ENCODE measurements at places on chromosomes 11 and 22.

DNA sequence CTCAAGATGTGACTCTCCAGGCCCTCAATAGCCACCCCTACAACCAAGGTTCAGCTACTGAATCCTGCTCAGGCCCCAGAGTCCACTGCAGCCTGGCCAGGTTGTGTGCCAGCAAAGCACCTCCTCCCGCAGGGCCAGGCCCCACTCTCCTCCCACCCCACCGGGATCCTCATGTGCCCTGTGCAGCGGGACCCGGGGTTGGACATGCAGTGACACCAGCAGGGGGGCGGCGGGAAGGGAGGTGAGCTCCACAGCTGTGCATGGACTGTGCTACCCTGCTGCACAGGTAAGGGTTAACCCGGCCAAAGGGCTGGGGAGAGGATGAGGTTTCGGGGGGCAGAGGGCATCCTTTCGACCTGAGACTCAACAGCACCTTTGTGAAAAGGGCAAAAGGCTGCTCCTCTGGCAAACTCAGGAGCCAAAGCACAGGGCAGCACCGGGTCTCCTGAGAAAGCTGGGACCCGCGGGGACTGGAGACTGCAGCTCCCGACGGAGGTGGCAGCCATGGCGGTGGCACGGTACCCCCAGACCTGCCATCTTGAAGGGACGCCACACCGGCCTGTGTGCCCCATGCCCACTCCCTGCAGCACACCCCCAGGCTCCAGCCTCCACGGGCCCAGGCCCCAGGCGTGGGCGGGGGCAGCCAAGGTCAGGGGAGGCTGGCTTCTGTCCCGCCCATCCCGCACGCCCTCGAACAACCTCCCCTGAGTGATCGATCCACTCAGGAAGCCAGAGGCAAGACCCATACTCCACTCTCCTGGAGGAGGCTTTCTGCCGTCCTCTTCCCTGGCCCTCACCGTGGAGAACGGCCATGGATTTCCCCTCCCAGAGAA, 10.6 kb downstream of the PLXNB2 start:
- DNase-seq = no peak

DNA sequence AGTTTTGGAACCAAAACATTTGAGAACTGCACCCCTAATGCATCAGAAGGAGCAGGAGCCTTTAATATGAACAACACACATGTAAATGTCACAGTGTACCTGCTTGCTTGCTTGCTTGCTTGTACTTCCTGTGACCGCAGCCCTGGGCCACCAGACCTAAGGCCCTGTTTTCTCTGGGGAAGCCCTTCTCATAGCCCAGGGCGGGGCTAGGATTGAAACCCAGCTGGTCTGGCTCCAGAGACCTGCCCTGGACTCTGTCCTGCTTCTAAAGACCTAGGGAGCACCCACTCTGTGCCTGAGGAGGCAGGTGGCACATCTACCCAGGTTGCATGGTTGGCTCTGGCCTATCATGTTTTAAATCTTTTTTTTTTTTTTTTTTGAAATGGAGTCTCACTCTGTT, 7.6 kb upstream of the MCM5 start:
- DNase-seq = no peak

DNA sequence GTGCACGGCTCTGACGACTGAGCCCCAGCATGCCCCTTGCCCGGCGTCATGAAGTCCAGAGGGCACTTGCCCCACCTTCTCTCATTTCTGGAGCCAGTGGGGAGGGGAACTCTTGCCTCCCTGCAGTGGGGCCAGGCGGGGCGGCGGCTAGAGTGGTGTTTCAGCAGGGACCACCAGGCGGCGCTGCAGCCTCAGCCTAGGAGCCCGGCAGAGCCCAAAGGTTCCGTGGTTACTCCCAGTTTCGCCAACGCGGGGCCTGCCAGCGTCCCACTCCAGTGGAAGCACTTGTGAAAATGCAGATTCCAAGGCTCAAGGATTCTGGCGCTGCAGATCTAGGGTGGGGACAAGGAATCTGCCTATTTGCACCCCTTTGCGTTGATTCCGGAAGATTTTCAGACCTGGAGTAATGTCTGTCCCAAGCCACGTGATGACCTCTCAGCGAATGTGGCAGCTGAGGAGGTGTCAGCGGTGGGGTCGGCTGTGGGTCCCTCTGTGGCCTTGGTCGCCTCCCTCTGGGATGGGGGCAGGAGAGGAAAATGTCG, 55.7 kb downstream of the CD82 start:
- DNase-seq = peak; percentile 29

- no peak for DNase-seq
These were observed 64.8 kb downstream of the TENM4 start for GRCh38 chr11:79375818-79376550.

- DNase-seq = no peak
These were observed 84.0 kb downstream of the SLC36A4 start for GRCh38 chr11:93113824-93114223.

GRCh38 chr22:25487508-25487907, 77.0 kb upstream of the GRK3 start:
- no peak for DNase-seq

- no peak for DNase-seq
These were observed 14.5 kb downstream of the ACP2 start for GRCh38 chr11:47233989-47234668.

DNA sequence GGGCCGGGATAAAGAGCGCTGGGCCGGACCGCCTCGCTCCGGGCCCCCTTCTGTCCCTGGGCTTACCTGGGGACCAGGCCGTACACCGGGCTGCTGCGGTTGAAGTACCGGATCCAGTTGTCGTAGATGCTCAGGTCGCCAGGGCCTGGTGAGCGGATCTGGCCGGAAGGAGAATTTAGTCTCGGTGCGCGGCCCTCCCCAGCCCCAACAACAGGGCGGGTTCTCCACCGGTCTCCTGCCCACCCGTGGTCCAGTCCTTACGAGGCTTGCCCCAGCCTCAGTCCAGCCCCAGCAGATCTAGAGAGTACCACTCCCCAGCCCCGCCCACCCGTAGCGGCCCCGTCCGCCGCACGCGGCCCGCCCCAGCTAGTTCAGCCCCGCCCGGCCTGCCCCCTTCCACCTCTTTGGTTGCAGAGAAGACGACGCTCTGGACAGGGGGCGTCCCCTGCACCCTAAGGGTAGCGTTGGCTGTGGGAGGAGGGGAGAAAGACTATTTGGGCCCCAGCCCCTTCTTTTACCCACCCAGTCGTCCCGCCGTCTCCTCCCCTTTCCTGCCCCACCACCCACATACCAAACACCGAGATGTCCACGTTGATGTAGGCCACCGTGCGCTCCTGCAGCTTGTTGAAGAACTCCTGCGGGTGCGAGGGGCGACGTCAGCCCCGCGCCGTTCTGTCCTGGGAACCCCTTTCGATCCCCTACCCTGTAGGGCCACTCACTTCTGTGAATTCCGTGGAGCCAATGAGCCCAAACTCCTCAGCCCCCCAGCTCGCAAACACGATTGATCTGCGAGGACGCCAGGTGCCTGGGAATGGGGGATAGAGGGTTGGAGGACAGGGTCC, 6.8 kb downstream of the SAC3D1 start:
- DNase-seq = peak; percentile 5

GRCh38 chr11:134048028-134048427, 20.8 kb upstream of the JAM3 start:
- DNase-seq = no peak

- DNase-seq = no peak
These were observed 45.5 kb downstream of the PIWIL3 start for GRCh38 chr22:24728790-24729637.

- no peak for DNase-seq
These were observed 119.8 kb upstream of the SORL1-AS1 start for GRCh38 chr11:121572571-121573059.

GRCh38 chr22:31120230-31120629, 2.5 kb upstream of the INPP5J start:
- DNase-seq = no peak

- DNase-seq = no peak
These were observed 4.5 kb upstream of the TPP1 start for GRCh38 chr11:6623391-6624363.

DNA sequence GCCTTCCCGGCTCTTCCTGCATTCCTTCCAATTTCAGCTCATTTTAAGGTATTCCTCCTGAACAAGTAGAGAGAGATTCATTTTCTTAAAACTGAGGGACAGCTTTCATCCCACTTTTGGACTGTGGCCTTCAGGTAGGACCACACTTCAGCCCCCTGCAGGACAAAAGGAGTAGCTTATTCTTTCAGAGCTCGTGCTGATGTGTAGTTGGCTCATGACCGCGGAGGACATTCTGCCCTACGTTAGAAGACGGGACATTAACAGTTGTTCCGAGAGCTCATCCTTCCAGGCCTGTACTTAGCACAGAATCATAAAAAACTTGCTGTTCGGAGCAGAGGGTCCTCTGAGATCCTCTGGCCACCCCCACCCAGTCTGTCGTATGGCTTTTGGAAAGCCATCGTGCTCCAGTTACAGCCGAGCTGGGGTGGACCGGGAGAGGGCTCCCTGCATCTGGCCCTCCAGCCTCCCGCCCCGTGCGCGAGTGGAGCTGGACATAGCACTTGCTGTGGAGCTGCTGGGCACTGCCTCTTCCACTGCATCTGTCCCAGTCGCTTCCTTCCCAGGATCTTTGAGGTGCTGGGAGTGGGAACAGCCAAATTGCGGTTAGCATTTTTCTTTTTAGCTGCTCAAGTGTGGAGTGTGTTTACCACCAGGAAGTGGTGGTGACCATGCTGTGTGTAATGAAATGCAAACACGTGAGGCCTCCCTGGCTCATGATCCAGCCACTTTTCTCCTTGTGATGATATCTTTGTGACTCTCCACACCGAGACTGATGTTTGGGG, 250.3 kb downstream of the TBC1D22A start:
- DNase-seq = no peak

- no peak for DNase-seq
These were observed 8.4 kb downstream of the SELENOO start for GRCh38 chr22:50208939-50209892.

DNA sequence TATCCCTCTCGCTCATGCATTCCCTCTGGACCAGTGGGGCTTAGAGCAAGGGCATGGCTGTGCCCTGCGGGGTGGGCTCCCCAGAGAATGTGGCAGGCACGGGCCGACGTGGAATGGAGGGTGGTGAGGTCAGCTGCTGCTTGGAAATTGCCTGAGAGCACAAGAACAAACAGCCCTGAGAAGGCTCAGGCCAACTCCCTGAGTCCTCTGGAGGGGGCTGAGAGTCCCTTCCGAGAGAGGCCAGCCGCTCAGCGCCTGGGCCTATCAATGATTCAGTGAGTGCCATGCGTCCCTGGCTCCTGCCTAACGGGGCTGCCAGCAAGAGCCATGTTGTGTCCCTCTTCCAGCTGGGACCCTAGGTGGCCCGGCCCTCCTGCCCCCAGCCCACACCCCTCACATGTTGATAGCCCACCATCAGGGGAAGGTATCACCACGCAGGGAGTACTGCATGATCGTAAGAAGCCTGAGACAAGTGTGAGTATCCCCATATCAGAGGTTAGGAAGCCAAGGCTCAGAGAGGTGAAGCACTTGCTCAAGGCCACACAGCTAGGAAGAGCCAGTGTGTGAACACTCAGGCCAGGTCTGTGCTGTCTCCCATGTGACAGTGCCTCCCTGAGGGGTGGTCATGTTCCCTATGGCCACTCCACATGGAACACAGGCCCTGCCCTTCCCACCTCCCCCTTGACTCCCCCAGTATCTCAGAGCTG, 55.8 kb downstream of the NECTIN1 start:
- no peak for DNase-seq

- no peak for DNase-seq
These were observed 10.3 kb upstream of the IGF2 start for GRCh38 chr11:2149460-2149859.

GRCh38 chr11:130415731-130416529, 12.5 kb downstream of the ADAMTS8 start:
- no peak for DNase-seq

GRCh38 chr11:107785401-107785800, 73.2 kb downstream of the SLC35F2 start:
- DNase-seq = no peak

DNA sequence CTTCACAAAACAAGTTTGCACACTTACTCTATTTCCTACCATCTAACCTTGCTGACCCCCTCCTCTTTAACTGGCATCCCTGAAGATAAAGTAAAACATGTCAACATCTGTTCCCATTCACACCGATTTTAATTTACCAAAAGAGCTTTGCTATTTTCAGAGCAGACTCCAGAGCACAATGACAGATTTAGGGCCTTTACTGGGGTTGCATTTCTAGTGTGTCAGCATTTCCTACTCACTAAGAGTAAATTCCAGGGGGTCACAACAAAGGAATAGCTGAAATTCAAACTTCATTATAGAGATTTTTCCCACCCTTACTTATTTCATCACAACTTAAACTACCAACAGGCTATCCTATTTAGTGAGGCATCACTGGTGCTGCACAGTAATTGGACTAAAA, 60.8 kb downstream of the SOX6 start:
- no peak for DNase-seq

DNA sequence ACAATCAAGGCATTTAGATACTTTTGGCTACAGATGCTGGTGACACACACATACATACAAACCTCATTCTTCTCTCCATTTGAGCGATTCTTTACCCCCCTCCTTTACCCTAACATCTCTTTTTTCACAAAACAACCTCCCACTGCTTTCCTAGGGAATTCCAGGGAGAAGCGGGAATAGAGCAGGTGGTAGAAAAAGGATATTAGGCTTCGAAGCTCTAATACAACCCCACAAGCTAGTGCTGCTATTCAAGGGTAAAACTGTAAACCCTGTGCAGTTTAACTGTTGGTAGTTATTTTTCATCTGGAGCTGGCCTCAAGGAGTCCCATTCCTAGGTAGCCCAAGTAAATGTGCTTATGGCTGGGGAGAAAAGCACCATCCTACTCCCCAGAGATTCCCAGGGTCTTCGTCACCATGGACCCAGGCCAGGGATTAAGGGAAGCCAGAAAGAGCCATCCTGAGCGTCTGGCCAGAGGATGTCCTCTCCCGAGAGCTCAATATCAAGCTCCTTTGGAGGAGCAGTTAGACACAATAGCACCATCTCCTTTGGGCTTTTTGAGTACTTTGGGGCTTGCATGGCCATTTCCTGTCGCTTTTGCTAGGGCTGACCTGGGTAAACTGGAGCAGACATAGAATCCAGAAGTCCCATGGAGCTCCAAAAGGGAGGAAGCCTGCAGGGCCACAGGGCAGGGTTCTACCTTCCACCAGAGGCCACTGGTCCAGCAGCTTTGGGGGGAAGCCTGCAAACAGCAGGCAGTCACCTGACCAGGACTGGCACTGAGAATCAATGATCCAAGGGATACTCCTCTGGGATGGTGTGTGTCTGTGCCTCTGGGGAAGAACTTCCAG, 3.1 kb downstream of the MAML2 start:
- no peak for DNase-seq

GRCh38 chr11:122287401-122287800, 171.4 kb upstream of the BLID start:
- no peak for DNase-seq

DNA sequence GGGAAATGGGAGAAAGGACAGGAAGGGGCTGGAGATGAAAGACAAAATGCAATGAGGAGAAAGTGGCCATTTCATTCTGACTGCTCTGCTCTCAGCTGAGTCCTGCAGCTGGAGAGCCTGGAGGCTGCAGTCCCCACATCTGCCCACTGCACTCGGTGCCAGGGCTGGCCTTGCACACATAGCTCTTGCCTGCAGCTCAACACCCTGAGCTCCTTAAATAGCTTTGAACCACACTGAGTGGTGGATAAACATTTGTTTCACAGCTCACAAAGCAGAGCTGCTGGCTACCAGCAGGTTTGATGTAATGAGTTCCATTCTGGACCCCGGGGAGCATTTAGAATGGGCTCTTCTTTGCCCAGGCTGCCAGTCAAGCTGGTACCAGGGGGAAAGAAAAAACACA, 426.1 kb upstream of the CADM1 start:
- no peak for DNase-seq

- DNase-seq = no peak
These were observed 104.6 kb upstream of the SORL1-AS1 start for GRCh38 chr11:121557348-121557747.

GRCh38 chr11:2192435-2192834, 20.8 kb upstream of the TH start:
- DNase-seq = no peak
